ENCODE measurements at places on chromosomes 7 and 10.

- no peak for DNase-seq
These were observed 106.4 kb upstream of the TCF7L2 start for GRCh38 chr10:112843623-112844022.

GRCh38 chr7:9961161-9961922, 1012.3 kb upstream of the PHF14 start:
- no peak for DNase-seq

DNA sequence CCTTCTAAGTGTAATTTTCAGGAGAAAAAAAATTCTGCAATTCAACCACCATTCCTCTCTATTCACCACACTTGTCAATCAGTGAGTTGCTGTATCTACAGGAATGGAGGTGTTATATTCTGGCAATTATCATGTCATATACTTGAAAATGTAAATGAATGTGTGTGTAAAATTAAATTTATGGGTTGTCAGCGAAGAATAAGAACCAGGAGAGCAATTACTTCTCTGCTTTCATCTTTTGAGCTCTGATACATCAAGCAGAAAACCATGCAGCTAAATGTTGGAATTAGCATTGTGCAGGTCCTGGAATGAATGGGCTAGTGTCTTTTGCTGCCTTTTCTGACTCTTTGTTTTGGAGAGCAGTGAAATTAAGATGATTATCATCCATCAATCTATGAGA, 207.6 kb downstream of the FOXP2 start:
- no peak for DNase-seq

DNA sequence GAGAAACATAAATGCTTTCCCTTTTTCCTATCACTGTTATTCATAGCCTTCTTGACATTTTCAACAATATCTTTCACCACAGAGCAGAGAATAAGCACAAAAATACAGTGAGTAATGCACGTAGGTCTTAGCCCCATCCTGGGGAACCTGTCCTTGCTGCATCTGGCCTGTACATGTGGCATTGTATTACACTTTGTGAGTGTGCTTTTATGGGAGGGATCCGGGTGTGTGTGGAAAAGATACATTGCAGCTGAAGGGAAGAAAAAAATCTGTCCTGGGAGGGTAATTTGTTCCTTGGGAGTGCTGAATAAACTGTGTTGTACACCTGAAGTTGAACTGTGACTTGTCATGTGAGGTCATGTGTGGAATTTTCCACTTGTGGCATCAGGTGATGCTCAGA, 422.7 kb upstream of the LRGUK start:
- no peak for DNase-seq

DNA sequence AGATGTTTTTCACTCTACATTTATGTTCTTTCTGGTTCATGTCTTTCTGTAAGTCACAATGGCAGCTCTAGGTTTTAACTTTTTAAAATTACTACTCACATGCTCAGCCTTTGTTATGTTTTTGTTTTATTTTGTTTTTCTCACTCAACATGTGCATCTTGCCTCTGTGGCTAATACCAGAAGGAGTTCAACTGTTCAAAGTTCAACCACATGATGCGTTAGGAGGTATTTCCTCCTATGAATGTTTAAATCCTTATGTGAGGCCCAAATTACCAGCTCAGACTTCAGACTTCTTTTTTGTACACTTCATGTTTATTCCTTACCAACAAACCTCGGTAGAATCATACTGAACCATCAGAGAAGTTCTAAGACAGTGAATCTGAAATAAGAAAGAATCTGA, 151.6 kb downstream of the MALRD1 start:
- DNase-seq, result no peak

DNA sequence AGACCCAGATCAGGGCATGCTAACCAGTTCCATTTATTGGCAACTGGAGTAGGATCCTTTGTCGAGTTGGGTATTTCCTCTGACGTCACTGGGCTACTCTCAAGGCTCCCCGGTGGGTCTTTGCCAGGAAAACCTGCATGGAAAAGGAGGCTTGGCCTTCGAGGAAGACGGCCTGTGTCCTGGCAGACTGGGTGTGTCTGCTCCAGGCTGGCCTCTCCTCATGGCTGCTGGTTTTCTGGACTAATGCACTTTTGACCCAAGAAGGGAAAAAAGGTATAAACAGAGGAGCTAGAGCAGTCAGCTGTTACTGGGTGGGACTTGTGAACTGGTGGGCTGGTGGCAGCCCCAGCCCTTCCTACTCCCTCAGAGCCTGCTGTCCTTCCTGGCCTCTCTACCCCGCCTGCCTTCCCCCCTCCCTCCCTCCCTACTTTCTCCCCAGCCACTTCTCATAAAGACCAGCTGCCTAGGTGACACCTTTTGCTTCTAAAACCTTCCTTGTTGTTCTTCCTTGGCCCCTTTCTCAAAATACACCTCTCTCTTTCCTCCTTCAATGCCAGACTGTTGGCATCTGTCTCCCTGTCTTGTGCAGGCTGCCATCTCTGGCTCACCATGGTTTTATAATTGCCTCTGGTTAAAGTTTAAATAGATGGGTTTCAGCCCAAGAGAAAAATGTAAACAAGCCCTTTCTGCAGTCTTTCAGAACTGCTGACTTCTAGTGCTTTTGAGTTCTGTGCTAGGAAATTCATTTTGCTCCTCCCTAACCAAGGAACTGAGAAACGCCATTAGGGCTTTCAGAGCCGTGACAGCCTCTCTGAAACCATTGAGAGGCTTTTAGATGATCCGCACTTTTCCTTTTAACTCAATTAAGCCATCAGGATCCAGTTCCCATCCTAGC, 101.8 kb upstream of the MKLN1 start:
- peak; percentile 55 for DNase-seq

DNA sequence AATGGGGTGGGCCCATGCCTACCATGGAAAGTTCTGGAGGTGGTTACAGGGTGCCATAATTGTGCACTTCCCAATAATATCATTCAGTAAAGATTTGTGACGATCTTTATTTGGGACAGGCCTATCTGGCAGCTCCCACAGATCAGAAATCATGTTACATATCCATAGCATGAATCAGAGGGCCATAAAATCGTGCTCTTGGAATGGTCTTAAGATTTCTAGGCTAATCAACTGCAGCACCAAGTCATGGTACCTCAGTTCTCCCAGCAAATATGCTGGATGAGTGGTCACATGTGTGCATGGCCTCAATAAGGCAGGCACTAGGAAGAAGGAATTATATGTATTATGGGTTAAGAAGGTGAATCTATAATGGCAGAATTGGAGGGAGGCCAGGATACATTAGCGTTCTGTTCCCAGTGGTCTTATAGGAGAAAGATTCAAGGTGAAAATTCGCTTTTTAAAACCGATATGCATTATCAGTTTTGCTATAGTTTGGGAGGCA, 134.7 kb downstream of the NRP1 start:
- DNase-seq, result no peak

- DNase-seq, result no peak
These were observed 150.5 kb upstream of the IGFBP3 start for GRCh38 chr7:46071601-46072000.

- DNase-seq, result no peak
These were observed 803 bp downstream of the GOLGA7B start for GRCh38 chr10:97850446-97850845.

DNA sequence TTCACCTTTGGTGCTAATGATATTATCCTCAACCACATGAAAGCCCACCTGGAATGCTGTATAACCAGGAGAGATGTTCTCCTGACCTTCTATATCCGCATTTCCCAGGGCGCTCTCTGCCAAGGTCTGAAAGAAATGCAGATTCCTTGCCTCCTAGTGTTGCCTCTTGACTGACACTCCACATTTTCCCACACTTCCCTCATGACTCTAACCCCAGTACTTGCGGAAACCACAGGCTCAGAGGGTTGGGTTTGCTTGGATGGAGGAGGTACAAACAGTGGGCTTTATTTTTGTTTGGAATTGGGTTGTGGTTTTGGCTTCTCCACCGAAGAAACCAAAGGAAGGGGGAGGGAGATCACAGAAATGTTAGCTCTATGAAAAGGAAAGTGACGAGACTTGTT, 222.9 kb upstream of the CELF2 start:
- no peak for DNase-seq

- no peak for DNase-seq
These were observed 63.5 kb downstream of the PAX2 start for GRCh38 chr10:100808876-100809275.

- DNase-seq, result no peak
These were observed 34.3 kb upstream of the TMEM26 start for GRCh38 chr10:61487506-61487905.

- no peak for DNase-seq
These were observed 96.4 kb downstream of the KCNMA1 start for GRCh38 chr10:77541247-77541646.

GRCh38 chr10:62511656-62512055, 137.5 kb downstream of the ZNF365 start:
- DNase-seq, result no peak

- DNase-seq, result no peak
These were observed 61.7 kb upstream of the CNTNAP2 start for GRCh38 chr7:146054909-146055308.

DNA sequence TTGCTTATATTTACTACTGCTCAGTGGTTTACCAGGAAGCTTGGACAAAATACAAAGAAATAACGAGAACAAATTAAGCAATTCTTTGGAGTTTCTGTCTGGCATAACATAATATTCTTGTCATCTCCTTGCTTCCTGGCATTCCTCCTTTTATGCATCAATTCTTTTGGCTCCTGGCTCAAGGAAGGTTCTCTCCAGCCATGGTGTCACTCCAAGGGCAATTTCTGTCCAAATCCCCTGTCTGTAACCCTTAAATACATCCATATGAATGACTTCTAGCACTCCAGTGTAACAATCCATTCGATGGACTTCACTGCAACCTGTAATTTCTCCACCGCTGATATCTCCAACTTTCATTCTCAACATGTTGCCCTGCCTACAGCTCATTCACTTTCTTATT, 617.7 kb upstream of the ANKRD30A start:
- no peak for DNase-seq

DNA sequence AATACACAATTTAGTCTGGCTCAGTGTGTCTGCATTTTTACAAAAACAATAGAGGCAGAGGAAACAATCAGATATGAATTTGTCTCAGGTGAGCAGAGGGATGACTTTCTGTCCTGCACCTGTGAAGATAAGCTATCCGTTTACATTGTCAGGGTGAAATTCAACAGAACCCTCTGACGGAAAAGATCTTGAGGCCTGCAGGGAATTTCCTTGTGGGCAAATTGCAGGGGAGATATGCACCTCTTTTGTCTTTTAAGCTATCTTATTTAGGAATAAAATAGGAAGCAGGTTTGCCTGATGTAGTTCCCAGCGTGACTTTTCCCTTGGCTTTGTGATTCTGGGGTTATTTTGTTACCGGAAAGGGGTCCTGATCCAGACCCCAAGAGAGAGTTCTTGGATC, 325.1 kb downstream of the GALNT17 start:
- no peak for DNase-seq

GRCh38 chr10:33145451-33146188, 187.6 kb upstream of the ITGB1 start:
- DNase-seq, result no peak

DNA sequence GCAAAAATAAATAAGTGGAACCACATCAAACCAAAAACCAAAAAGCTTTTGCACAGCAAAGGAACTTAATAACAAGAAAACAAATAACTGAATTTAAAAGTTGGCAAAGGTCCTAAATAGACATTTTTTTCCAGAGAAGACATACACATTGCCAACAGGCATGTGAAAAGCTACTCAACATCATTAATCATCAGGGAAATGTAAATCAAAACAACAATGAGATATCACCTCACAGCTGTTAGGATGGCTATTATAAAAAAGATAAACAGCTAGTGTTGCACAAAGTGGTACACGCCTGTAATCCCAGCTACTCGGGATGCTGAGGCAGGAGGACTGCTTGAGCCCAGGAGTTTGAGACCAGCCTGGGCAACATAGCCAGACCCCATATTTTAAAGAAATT, 2.2 kb upstream of the SUN3 start:
- DNase-seq, result no peak

- DNase-seq, result no peak
These were observed 76.6 kb upstream of the PFKP start for GRCh38 chr10:2990764-2991163.

DNA sequence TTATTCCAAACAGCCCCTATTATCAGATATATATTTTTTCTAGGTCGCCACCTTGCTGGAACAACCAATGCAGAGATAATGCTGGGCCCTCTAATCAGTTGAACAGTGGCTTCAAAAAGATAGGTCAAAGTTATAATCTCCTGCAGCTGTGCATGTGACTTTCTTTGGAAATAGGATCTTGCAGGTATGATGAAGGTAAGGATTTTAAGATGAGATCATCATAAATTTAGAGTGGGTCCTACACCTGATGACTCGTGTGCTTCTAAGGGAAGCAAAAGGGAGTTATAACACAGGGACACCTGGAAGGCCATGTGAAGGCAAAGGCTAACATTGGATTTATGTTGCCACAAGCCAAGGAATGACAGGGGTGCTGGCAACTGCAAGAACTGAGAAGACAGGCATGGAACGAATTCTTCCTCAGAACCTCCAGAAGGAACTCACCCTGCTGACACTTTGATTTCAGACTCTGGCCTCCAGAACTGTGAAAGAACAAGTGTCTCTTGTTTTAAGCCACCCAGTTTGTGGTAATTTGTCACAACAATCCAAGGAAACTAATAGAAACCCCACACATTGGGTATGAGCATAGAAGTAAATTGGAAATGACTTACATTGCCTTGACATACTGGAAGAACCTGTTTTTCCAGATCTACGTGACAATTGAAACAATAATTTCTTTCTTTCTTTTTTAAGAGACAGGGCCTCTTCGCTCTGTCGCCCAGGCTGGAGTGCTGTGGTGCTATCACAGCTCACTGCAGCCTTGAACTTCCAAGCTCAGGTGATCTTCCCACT, 34.4 kb downstream of the CCDC71L start:
- DNase-seq, result no peak

DNA sequence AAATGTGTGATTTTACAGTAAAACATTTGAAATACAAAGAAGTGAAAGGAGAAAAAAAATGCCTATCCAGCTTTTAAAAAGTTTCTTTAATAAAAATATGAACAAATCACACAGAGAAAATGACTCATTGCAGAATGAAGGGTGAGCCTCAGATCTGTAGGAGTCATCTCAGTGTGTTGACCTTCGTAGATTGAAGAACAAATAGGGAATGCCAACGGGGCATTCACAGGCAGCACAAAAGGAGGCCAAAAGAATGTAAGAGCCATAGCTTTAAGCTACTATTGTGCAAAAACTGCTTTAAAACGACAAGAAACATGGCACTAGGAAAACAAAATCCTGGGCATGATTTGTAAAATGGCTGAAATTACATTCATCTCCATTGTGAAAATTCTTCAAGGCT, 782.7 kb upstream of the CELF2 start:
- no peak for DNase-seq

DNA sequence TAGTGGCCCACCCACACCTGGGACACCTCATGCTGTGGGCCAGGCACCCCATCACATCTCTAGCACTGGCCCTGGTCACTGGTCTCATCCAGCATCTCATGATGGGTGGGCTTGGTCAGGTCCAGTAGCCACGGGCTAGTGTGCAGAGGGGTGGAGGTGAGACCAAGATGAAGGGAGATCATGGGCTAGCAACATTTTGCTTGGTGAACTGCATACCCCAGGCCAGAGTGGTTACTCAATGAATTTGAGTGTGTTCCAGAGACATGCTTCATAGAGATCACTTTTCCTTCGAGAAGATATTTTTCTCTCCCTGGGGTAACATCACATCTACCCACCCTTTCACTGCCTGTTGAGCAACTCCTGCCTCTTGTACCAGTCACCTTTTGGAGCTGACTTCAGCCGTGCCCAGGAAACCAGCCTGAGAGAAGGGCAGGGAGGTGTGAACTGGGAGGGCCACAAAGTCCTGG, 44.2 kb downstream of the MINDY4 start:
- no peak for DNase-seq
